CD4-positive, alpha-beta T cell treated with Interleukin-15 for 4 hours (primary cell): ENCODE measurements at places on chromosomes 1 and 21.

GRCh38 chr1:178874966-178875365, 4.1 kb upstream of the ANGPTL1 start:
- no peak for DNase-seq

DNA sequence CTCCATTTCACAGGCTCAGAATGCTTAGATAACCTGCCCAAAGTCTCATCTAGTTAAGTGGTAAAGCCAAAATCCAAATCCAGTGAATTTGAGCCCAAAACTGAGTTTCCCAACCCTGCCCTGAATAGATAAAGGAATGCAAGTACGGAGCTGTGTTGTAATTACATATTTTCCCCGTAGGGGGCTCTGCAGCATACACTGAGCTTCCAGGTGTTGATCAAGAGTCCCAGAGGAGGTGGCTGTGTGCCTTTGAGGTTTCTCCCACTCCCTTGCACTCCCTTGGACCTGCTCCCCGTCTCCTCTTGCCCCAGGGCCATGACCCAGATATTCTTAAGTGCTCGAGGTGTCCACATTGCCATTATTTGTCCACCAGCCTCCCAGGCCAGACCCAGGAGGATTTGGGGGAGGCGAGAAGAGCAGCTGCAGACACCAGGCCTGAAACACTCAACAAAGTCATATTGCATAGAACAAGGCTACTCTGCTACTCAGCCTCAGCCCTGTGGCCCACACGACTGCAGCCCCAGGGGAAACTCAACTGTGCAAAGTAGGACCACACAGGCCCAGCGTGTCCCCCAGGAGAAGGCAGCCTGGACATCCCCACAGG, 18.4 kb upstream of the LY9 start:
- DNase-seq = peak; percentile 71

- no peak for DNase-seq
Observed at GRCh38 chr1:206992790-206993189, 22.5 kb upstream of the FCAMR start.

DNA sequence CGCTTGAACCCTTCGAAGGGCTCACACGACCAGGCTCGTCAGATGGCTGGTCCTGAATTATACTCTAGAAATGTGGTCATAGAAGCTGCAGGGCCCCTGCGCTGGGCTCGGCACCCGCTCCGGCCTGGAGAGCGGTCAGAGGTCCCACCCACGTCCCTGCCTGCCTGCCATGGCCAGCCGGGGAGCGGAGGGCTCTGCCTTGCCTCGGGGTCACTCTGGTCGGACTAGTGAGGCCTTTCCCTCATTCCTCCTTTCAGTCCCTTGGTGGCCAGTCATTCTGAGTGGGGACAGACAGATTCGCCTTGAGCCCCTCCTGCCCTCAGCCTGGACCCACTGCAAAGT, 529 bp upstream of the MARCKSL1 start:
- no peak for DNase-seq

DNA sequence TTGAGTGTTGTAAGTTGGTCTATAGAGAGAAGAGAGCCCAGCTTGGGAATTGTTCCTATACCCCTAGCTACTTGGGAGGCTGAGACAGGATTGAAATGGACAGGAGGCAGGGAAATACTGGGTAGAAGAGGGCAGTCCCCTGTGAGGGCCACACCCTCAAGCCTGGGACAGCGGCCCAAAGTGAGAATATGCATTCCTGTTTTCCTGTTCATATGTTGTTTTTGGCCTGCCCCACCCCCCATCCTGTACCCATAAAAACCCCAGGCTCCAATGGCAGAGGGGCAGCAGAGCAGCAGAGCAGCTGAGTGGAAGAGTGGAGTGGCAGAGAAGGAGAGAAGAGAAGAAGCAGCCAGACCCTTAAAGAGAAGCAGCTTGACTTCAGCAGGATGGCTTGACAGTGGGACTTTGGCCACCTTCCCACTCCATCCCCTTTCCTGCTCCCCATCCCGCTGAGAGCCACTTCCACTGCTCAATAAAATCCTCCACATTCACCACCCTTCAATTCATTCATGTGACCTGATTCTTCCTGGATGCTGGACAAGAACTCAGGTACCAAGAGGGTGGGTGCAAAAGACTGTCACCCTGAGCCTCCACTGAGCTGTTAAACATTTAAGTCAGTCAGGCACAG, 70.6 kb upstream of the PUM1 start:
- no peak for DNase-seq

GRCh38 chr1:24392604-24392946, 21.0 kb downstream of the STPG1 start:
- DNase-seq = no peak

- DNase-seq = no peak
Observed at GRCh38 chr1:240247899-240248298, 156.2 kb downstream of the FMN2 start.

DNA sequence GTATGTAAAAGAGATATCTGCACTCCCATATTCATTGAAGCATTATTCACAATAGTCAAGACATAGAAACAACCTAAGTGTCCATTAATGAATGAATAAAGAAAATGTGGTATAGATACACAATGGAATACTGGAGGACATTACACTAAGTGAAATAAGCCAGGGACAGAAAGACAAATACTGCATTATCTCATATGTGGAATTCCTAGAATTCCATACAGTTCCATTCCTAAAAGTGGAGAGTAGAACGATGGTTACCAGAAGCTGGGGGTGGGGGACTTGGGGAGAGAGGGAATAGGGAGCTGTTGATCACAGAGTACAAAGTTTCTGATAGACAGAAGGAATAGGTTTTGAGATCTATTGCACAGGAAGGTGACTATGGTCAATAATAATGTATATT, 7.4 kb downstream of the TMED5 start:
- DNase-seq = no peak

- no peak for DNase-seq
Observed at GRCh38 chr21:15753741-15754140, 24.0 kb downstream of the USP25 start.

DNA sequence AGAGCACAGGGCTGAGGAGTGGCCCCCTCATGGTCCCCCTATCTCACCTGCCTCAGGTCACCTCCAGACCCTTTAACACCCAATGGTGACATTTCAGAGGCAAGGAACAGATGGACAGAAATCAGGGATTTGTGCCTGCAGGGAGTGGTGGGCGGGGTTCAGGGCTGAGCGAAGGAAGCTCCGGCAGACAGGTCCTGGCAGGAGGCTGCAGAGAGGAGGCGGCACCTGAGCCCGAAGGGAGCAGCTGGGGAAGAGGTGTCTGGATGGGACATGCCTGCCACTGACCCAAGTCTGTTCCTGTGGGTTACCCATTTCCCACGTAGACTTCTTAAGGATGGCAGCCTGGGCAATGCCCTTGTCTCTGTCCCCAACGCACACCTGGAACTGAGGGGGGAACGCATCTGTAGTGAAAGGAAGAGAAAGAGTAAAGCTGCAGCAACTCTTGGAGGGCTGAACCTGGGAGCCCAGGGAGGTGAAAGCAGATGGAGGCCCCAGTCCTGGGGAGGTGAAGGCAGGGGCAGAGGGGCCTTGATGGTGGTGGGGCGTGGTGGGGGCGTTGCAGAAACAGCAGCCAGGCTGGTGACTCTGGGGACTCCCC, 61.6 kb upstream of the ADARB1 start:
- DNase-seq = no peak

- no peak for DNase-seq
Observed at GRCh38 chr1:155043793-155044192, 7.3 kb upstream of the ADAM15 start.

DNA sequence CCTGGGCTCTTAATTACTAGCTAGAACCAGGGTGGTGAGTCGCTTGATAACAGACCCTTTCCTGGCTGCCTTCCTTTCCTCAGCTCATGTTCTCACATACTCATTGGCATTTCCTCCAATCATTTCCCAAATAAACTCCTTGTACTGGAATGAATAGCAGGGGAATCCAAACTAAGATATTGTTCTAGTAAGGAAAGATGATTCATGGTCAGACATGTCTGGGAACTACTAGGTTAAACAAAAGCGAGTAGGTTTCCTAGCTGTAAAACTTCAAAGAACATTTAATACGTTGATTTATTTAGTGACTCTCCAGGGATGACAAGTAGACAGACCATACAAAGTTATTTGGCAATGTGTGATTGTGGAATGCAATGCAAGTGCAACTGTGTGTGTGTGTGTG, 121.2 kb upstream of the KCNJ6 start:
- no peak for DNase-seq

DNA sequence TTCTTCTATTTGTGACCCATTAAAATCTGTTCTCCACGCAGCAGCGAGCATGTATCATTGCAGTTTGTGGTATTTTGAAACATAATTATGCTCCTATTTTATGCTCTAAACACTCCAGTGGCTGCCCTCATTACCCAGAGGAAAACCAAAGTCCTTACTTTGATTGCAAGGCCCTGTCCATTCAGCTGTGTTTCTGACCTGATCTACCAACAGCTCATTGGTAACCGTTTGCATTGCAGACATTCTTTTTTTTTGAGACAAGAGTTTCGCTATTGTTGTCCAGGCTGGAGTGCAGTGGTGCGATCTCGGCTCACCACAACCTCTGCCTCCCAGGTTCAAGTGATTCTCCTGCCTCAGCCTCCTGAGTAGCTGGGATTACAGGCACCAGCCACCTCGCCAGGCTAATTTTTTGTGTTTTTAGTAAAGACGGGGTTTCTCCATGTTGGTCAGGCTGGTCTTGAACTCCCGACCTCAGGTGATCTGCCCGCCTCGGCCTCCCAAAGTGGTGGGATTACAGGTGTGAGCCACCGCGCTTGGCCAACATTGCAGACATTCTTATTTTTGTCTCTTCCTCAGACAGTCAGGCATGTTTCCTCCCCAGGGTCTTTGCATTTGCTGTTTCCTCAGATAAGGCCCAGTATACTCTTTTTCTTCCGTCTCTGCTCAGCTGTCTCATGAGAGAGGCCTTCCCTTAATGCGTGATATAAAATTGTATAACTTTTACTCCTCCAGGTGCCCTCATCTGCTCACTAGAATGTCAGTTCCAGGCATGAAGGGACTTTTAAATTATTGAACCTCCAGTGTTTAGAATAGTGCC, 32.5 kb downstream of the THRAP3 start:
- DNase-seq = no peak

GRCh38 chr1:8473121-8473875, 155.4 kb downstream of the SLC45A1 start:
- peak; percentile 9 for DNase-seq

DNA sequence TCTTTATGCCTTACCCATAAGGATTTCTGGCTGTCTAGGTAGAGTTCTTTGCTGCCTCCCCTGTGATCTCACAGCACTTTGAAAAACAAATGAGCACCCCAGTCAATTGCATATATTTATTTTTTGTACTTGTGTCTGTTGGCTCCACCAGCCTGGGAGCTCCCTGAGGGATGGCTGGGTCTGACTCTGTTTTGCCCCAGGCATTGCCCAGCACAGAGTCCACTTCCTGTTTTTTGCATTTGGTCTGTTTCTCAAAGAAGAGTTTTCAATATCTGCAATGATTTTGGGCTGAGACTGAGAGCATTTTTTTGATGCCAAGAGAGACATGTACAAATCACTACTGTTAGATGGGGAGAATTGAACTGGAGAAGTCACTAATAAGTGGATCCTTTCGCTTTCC, 125.0 kb downstream of the FOXD2 start:
- DNase-seq = no peak

DNA sequence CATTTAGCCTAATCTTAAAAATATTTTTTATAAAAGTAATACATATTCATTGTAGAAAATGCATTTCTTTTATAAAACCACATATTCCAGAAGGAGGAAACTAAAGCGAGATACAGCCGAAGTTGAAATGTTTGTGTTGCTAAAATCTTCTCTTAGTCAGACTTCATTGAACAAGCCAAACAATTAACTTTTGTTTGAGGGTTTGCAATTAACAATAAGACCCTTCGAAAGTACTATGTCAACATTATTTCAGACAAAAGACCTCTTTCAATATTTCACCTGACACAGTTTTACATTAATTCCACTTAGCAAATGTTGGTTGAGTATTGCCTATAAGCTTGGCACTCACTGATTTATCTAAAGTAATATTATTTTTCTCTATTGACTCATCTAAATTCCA, 354.0 kb upstream of the ADAMTS5 start:
- DNase-seq = no peak

- no peak for DNase-seq
Observed at GRCh38 chr1:203072911-203073310, 12.9 kb downstream of the MYOG start.

DNA sequence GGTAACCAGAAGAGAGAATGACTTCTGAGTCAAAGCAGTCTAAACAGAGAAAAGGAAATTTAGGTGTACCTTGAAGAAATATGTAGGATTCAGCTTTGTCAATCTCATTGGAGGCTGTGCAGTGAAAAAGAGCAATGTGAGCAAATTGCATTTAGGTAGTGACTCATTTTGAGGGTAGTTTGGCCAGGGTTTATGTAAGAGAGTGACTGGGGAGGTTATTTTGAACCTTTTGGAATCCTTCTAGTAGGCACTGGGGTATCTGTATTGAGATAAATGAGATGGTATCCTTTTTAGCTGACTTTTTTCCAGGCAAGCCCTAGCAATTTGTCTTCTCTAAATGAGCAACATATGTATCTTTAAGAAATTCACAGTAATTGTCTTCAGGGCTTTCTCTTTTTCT, 95.9 kb downstream of the DISP1 start:
- DNase-seq = no peak
